Activated CD8-positive, alpha-beta memory T cell treated with anti-CD3 and anti-CD28 coated beads for 1 hour (primary cell): ENCODE measurements at places on chromosomes 2 and 18.

DNA sequence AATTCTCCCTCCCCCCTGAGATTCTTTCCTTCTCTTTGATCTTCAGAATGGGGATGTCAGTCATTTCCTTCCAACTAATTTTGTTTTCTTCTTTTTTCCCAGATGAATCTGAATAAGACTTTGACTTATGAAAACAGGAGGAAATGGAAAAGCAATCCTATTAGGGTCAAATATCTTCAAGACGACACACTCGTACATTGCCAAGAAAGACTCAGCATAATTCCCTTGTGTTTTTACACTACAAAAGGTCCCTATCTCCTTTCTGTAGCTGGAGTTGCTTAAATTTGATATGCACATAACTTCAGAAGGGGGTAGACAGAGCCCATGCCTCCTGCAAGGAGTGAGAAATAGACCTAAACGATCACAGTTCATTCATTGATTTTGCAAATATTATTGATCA, 230.3 kb upstream of the RBBP8 start:
- DNase-seq = no peak

DNA sequence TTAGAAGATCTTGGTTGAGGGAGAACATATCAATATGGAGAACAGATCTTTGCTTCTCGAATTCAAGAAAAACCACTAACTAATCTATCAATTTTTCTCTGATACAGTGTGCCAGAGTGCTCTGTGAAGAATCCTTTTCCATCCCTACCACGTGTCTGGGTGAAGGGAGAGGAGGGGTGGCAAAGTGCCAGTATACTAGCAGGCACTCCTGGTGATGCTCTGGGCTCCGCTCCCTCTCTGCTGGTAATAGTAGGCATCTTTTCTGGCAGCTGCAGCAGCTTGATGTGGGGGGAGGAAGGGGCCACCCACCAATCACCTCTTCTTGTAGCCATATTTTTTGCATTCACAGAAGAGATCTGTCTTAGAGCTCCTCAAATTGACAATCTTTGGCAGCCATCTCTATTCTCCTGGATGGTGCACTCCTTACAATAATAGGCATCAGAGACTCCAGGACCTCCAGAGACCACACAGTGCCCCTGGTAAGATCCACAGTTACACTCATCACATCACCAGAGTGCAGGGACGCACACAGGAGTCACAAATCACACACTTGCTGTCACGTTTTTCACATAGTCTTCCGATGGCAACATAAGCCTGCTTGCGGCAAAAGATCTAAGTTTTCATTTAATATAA, 15.7 kb downstream of the STK39 start:
- DNase-seq = no peak

GRCh38 chr2:38185012-38185491, 109.1 kb upstream of the CYP1B1 start:
- DNase-seq = no peak

GRCh38 chr2:69216535-69217332, 170.3 kb downstream of the GFPT1 start:
- no peak for DNase-seq

DNA sequence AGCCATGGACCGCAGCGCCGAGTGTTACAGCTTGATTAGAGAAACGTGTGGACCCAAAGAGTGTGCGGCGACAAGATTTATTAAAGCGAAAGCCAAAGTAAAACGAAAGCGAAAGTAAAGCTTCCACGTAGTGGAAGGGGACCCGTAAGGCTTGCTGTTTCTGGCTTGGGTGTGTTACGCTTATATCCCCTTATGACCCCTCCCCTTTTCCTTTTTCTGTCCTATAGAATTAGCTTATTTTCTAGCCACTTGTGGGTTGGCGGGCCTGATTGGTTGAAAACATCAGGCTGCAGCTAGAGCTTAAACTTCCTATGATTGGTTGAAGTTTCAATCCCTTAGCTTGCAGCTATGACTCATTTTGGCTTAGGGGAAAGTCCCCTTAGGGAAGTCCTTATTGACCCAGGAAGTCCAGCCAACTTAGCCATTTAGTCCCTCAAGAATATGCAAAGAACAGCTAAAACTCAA, 969.7 kb downstream of the DCDC2C start:
- DNase-seq = no peak

DNA sequence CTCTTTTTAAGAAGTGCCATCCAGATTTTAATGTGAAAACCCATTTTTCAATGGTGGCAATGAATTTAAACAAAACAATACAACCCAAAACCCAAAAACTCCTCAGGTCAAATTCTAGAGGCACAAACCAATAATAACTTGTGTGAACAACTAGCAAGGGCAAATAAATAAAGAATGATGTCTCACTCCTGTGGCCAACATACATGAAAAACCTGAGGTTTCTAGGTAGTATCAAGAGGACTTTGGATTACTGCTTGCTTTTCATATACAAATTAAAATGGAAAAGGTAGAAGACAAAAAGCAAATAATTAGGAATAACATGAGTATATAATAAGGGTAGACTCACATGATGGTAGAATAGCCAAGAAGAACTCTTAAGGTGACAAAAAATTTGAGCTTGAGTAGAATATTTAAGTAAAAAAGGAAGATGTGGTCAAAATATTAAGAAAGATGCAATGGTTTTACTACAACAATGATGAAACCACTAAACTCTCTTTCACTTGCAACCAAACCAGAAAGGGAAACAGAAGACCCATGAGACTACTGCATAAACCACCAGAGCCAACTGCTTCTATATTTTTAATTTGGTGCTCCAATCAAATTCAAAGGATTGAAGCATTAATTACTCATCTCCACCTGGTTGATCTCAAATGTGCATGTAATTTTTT, 53.5 kb downstream of the DARS1 start:
- DNase-seq = no peak

- no peak for DNase-seq
These were observed 1.4 kb upstream of the STEAP3 start for GRCh38 chr2:119222213-119222612.
